ENCODE measurements at places on chromosomes 12 and 14. TPM values are rescaled to one million over a fixed set of nuclear protein-coding genes. Genes with fewer than 3 reads are reported as not detected.

The RD3L gene
- polyA plus RNA-seq = not detected

The KLHL33 gene
- polyA plus RNA-seq = 0.29 TPM

The SCNN1A gene
- 77.8 TPM for polyA plus RNA-seq

The FLVCR2 gene
- 2.7 TPM for polyA plus RNA-seq

The CCDC197 gene
- polyA plus RNA-seq = not detected

The DPPA3 gene
- polyA plus RNA-seq = not detected

The SERPINA5 gene
- polyA plus RNA-seq = 2.9 TPM

The USP44 gene
- 0.10 TPM for polyA plus RNA-seq

The DACT1 gene
- 133 TPM for polyA plus RNA-seq

The SPTB gene
- polyA plus RNA-seq = 11.1 TPM

The RABGGTA gene
- polyA plus RNA-seq = 28.6 TPM

The SVOP gene
- polyA plus RNA-seq = 0.06 TPM

The AKAP5 gene
- polyA plus RNA-seq = 7.2 TPM

The CD163L1 gene
- polyA plus RNA-seq = 1.9 TPM

The ALG10B gene
- polyA plus RNA-seq = 13.2 TPM

The DYRK2 gene
- polyA plus RNA-seq = 31.4 TPM

The GPR84 gene
- polyA plus RNA-seq = not detected

The ADAMTS20 gene
- 0.35 TPM for polyA plus RNA-seq

The DUSP6 gene
- 62.1 TPM for polyA plus RNA-seq

The L3HYPDH gene
- polyA plus RNA-seq = 48.6 TPM

The HHIPL1 gene
- polyA plus RNA-seq = 1.4 TPM

Measured in left renal pelvis (tissue), 4 donors.